Neural crest cell (in vitro differentiated cells): ENCODE measurements at places on chromosomes 5 and 9. TPM values are rescaled to one million over a fixed set of nuclear protein-coding genes. Genes with fewer than 3 reads are reported as not detected.

- DNase-seq: no peak
Observed at GRCh38 chr9:12391839-12392509, 301.2 kb upstream of the TYRP1 start.

- DNase-seq: no peak
Observed at GRCh38 chr9:136828474-136829140, 13.7 kb upstream of the AJM1 start.

DNA sequence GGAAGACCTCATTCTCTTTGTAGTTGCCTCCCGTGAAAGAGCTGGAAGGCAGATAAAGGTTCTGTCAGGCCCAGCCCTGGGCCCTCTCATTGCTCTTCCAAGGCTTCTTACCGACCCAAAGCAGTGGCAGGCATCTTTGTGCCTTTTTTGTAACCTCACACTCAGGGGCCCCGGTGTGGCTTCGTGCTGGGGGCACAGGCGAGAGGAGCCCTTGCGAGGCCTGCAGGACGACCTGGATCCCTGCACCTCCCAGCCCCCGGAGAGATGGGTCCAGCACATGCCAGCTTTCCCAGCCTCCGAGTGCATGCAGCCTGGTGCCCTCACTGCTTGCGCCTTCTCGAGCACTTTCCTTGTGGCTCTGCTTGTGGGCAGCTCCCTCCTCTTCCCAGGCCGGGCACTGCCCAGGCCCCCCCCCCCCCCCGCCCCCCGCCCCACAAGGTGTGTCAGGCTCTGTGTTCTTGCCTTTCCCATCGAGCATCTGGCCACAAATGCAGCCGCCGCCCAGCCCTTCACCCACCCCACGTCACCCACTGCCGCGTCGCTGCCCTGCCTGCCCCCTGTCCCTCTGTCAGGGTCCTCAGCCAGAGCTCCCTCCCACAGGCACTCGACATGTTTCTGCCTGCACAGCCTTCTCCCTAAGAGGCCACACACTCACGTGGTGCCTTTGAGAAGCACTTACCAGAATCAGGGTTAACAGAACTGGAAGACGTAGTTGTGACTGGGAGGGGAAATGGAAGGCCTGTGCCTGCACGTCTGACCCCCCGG lies 63.7 kb upstream of the CACNA1B start:
- no peak for DNase-seq

DNA sequence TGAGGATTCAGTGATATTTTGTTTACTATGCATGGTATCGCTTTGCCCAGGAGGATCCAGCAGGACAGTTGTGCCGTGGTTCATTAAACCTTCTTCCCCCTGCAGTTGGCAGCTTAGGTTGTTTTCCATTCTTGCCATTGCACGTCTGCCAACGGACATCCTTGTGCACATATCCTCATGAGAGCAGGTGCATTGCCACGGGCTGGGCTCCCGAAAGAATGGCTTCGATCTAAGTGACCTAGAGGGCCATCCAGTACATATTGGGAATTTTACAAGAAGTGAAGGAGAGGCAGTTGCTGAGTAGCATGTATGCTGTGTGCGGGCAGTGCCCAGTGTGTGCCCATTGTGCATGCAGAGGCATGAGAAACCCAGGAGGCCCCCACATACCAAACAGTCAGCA lies 22.1 kb downstream of the HRH2 start:
- DNase-seq: no peak

DNA sequence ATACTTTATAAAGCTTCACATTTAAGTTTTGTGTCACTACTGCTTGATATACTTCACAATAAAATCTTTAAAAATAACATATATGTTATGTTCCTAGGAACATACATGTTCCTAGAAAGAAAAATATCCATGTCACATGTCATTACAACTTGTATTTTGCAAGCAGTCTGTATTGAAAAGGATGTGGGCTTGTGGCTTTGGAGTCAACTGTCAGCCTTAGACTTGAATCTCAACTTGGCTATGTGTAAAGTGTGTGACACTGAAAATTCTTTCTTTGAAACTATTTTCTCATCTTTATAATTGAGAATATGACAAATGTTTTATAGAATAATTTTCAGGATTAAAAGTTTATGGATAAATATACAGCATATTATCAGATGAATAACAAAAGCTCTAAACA lies 273.1 kb downstream of the KIAA0825 start:
- no peak for DNase-seq

Gene CAMK2A
- total RNA-seq: 0.30 and 0.59 TPM in 2 replicates

Gene IL5
- total RNA-seq: not detected in 2 replicates

GRCh38 chr5:111584651-111585050 lies 72.3 kb upstream of the STARD4 start:
- DNase-seq: no peak

- DNase-seq: no peak
Observed at GRCh38 chr5:146034605-146035004, 70.8 kb downstream of the PLAC8L1 start.

Gene LCN15
- total RNA-seq: not detected in 2 replicates

GRCh38 chr5:43661102-43661501 lies 58.1 kb downstream of the NNT start:
- peak; percentile 9 for DNase-seq

Gene GLDC
- total RNA-seq: 37.4 and 37.8 TPM in 2 replicates

- no peak for DNase-seq
Observed at GRCh38 chr9:123316053-123316718, 39.8 kb upstream of the CRB2 start.

- DNase-seq: no peak
Observed at GRCh38 chr5:68289498-68289897, 73.9 kb downstream of the PIK3R1 start.

Gene CYSRT1
- 1.2 and 1.6 TPM in 2 replicates for total RNA-seq

- DNase-seq: no peak
Observed at GRCh38 chr5:150263801-150264621, 25.6 kb downstream of the CAMK2A start.

DNA sequence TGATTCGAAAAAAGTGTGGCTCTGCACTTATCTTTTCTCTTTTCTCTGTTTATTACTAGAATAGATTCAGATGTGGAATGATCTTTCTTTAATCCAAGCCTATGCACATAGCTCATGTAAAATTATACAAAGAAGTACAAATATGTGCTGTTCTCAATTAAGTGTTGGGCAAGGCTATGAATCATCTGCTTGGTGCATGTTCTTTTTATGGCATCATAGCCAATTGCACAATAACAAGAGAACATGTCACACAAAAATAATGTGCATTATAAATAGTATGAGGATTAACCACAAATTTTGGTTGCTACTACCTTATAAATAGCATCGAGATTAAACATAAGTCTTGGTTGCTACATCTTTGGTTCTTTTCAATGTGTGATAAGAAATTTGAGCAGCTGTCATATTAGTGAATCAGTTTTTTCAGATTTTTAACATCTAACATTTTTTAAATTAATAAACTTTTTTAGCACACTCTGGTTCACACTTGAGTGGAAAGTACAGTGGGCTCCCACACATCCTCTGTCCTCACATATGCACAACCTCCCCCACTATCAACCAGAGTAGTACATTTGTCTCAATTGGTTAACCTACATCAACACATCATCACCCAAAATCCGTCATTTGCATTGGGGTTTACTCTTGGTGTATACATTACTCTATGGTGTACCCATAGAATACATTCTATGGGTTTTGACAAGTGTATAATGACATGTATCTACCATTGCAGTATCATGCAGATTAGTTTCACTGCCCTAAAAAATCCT lies 6.8 kb upstream of the RECK start:
- DNase-seq: no peak

DNA sequence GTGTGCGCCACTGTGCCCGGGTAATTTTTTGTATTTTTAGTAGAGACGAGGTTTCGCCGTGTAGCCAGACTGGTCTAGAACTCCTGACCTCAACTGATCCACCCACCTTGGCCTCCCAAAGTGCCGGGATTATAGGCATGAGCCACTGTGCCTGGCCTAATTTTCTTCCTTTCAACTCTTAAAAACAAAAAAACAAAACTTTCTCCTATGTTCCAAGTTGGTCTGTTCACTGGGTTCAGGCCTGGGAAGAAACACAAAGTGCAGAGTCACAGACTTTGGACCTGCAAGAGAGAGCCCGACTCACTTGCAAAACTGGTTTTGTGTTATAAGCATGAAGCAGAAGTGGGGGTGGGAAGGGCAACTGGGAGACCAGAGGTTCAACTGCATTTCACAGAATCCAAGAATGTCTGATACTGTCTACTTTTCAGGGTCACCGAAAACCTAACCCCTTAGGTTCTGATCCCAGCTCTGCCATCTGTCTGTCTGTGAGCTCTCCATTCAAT lies 5.2 kb upstream of the HDHD3 start:
- no peak for DNase-seq
